Activated naive CD8-positive, alpha-beta T cell treated with anti-CD3 and anti-CD28 coated beads, Interleukin-2, amount 10 ng/mL, durations not matched to agents 7 days and 5 days (primary cell): ENCODE measurements at places on chromosomes 11 and 22. TPM values are rescaled to one million over a fixed set of nuclear protein-coding genes. Genes with fewer than 3 reads are reported as not detected.
A peak's percentile ranks its signal among the peaks of the same experiment; 100 is the strongest.

DNA sequence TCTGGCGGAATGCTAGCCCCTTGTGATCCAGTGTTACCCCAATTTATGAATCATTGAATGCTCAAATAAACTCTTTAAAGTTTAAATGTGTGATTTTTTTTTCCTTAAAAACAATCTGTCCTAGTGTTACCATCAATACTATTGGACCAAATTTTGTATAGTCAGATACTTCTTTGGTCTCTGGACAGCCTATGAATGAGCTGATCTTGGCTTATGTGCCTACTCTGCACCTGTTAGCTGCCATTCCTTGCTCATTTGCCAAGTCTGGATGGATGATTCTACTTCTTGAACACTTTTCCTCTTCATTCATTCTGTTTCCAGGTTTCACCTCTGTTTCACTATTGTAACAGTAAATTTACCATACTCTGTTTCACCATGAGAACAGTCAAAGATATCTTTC lies 226.5 kb upstream of the ZBED5 start:
- H3K4me1 ChIP-seq = no peaks in the 10 kb centered on the region
- no peak overlapping the region for H3K27ac ChIP-seq
- no peak for DNase-seq
- H3K27me3 ChIP-seq = peaks cover 3% of the 10 kb centered on the region

DNA sequence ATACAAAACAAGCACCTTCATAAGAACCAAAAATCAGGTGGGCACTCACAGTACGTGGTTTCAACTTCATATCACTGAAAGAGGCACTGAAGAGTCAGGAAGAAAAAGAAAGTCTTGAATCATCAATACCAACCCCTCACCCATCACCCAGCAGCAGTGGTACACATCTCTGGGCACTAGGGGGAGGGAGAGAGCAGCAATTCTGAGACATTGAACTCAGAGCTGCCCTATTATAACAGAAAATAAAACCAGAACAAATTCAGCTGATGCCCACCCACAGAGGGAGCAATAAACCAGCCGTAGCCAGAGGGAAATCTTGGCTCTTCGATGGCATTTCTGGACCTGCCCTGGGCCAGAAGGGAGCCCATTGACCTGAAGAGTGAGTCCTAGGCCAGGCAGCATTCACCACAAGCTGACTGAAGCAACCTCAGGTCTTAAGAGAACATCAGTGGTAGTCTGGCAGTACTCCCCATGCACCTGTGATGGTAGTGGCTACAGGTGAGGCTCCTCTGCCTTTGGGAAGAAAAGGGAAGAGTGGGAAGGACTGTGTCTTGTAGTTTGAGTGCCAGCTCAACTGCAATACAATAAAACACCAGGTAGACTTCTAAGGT lies 42.2 kb upstream of the FAM181B start:
- peaks cover 9% of the 10 kb centered on the region for H3K27me3 ChIP-seq
- H3K36me3 ChIP-seq = no peaks in the 10 kb centered on the region
- no peak for DNase-seq
- H3K4me3 ChIP-seq = no peak overlapping the region
- no peak overlapping the region for H3K27ac ChIP-seq

DNA sequence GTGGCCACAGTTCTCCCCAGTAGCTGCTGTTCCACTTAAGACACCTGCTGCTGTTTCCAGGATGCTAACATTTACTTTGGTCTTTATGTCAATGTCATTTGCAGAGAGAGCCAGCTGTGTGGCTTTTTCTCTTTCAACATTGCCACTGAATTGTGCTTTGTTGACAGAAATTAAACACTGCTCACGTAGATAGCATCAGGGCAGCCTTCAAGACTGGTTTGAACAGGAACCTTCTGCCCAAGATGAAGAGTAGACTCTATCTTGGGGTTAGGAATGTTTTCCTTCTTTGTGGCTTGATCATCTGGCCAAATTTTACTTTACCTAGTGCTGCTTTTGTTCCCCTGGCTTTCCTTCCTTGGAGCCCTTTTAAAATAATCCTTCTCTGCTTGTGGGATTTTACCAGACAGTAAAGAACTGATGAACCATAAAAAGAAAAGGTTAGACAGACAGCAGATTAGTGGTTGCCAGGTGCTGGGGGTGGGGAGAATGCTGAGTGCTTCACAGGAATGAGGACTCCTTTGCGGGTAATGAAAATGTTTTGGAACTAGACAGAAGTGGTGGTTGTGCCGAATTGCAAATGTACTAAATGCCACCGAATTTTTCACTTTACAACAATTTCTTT lies 22.7 kb upstream of the XBP1 start:
- H3K27me3 ChIP-seq = no peaks in the 10 kb centered on the region
- peak overlapping the region; percentile 85 for H3K27ac ChIP-seq
- H3K4me1 ChIP-seq = peaks cover 58% of the 10 kb centered on the region
- DNase-seq = no peak
- H3K36me3 ChIP-seq = peaks cover 20% of the 10 kb centered on the region

- H3K4me3 ChIP-seq = no peak overlapping the region
- peaks cover 5% of the 10 kb centered on the region for H3K4me1 ChIP-seq
- no peak for DNase-seq
Measured at GRCh38 chr22:41401781-41402648, 20.3 kb downstream of the TEF start.

- peaks cover 15% of the 10 kb centered on the region for H3K4me1 ChIP-seq
- H3K4me3 ChIP-seq = peak overlapping the region; percentile 2
- peaks cover 72% of the 10 kb centered on the region for H3K27me3 ChIP-seq
- no peak for DNase-seq
Measured at GRCh38 chr11:64711956-64712362, 11.0 kb downstream of the NRXN2 start.

DNA sequence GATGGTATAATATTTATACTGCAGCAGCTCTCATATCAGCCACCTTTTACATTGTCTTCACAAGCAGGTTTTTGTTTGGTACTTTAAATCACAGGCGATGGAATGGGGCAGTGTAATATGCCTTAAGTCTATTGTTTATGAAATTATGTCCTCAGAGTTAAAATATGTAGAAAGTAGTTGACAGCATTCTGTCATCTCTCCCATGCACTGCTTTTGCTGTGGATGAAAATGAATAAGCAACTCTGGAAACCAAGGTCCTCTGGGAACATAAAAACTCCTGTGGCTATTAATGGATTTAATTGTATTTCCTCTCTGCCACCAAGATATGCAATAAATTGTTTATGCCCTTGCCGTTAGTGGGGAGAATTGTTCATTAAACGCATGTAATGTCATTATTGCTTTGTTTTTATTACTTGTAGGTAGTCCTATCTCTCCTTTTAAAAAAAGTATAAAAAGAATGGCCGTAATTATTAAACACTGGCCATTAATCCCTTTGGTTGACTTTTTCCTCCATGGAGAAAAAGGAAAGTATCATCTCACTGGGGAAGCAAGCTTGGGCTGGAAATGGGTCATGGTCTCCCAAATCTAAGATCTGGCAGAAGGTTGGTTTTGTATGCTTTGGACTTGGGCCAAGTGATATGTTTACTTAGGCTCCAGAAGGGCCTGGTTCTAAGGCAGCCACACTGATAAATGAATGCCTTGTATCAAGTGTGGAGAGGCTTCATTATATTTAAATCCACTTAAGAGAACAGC lies 13.1 kb downstream of the PACS1 start:
- H3K27ac ChIP-seq = no peak overlapping the region
- no peak overlapping the region for H3K4me3 ChIP-seq
- no peak for DNase-seq
- no peaks in the 10 kb centered on the region for H3K27me3 ChIP-seq
- peaks cover 56% of the 10 kb centered on the region for H3K4me1 ChIP-seq

DNA sequence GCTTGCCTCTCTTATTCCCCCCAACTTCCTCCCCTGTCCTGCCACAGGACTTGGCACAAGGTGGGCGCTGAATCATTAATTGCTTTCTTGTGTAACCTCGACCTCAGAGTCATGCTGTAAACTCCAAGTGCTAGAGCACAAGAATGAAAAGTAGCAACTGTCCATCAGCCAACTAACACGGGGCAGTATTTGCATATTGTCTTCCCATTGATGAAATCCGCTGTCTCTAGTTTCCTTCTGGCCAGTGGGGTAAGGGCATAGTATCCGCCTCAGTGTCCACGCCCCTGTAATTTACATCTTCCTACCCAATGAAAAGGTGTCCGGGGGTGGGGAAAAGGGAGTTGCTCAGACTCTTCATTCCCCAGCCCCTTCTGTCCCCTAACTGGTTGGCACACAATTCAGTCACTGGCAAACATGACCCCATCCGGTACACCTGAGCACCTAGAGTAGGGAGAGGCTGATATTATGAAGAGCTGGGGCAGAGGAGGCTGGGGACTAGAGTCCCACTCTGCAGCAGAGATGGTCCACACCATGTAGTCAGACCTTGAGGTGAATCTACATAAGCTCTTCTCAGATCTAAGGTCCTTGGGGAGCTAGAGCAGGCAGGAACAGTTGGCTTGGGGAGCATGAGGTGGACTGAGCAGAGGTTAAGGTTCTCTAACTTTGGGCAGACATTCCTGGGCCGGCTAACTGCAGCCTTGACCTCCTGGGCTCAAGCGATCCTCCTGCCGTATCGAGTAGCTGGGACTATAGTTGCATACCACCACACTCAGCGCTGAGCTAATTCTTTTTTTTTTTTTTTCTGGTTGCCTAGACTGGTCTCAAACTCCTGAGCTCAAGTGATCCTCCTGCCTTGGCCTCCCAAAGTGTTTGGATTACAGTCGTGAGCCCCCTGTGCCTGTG lies 6.8 kb upstream of the GGA1 start:
- H3K27me3 ChIP-seq = peaks cover 24% of the 10 kb centered on the region
- no peak overlapping the region for H3K4me3 ChIP-seq
- H3K4me1 ChIP-seq = peaks cover 23% of the 10 kb centered on the region
- no peaks in the 10 kb centered on the region for H3K36me3 ChIP-seq
- no peak for DNase-seq
- H3K27ac ChIP-seq = no peak overlapping the region

DNA sequence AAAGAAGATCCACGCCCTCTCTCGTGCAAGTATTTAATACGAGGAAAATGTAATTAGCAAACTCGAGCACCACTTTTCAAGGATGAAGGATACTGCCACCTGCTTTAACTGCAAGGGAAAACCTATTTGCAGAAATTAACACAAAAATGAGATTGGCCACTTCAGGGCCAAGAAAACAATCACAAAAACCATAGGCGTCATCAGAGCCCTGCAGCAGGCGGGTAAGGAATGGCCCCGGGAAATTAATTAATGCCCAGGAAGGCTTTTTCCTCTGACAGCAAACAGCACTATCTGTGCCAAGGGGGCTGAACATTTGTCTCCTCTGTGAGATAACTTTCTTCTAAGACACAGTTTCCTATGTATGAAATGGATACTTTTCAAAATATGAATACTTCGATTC lies 255.7 kb downstream of the CTTN start:
- H3K27ac ChIP-seq = no peak overlapping the region
- DNase-seq = no peak
- no peaks in the 10 kb centered on the region for H3K36me3 ChIP-seq
- H3K4me1 ChIP-seq = no peaks in the 10 kb centered on the region
- no peak overlapping the region for H3K4me3 ChIP-seq
- H3K27me3 ChIP-seq = peaks cover 6% of the 10 kb centered on the region

GRCh38 chr22:21043860-21044535 lies 1.7 kb upstream of the LRRC74B start:
- H3K4me1 ChIP-seq = peaks cover 21% of the 10 kb centered on the region
- peaks cover 26% of the 10 kb centered on the region for H3K27me3 ChIP-seq
- no peak overlapping the region for H3K4me3 ChIP-seq

Gene DNAJB7
- not detected for total RNA-seq

Gene AMPD3
- total RNA-seq = 21.1 TPM

DNA sequence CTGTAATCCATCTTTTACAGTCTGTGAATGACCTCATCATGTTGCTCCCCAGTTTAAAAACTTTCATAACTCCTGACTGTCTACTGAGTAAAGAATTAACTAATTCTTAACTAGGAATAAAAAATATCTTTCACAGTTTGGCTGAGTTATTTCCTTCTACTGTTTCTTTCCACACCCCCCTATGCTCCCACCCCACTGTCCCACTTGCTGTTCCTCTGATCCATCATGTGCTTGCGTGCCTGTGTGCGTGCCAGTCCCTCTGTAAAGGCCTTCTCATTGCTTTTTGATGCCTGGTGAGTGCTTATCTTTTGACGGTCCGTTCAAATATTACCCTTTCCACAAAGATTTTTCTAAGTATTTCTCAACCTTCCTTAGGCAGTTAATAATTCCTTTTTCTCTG lies 55.6 kb downstream of the ATG16L2 start:
- no peak overlapping the region for H3K27ac ChIP-seq
- H3K4me3 ChIP-seq = no peak overlapping the region
- no peak for DNase-seq

GRCh38 chr22:19204640-19205039 lies 26.1 kb upstream of the SLC25A1 start:
- H3K27me3 ChIP-seq = peaks cover 4% of the 10 kb centered on the region
- H3K27ac ChIP-seq = no peak overlapping the region
- no peak overlapping the region for H3K4me3 ChIP-seq
- DNase-seq = no peak

- DNase-seq = no peak
- H3K4me1 ChIP-seq = peaks cover 1% of the 10 kb centered on the region
- H3K4me3 ChIP-seq = no peak overlapping the region
- no peaks in the 10 kb centered on the region for H3K36me3 ChIP-seq
- peaks cover 9% of the 10 kb centered on the region for H3K27me3 ChIP-seq
- no peak overlapping the region for H3K27ac ChIP-seq
Measured at GRCh38 chr11:14242187-14242586, 116.8 kb downstream of the RRAS2 start.

DNA sequence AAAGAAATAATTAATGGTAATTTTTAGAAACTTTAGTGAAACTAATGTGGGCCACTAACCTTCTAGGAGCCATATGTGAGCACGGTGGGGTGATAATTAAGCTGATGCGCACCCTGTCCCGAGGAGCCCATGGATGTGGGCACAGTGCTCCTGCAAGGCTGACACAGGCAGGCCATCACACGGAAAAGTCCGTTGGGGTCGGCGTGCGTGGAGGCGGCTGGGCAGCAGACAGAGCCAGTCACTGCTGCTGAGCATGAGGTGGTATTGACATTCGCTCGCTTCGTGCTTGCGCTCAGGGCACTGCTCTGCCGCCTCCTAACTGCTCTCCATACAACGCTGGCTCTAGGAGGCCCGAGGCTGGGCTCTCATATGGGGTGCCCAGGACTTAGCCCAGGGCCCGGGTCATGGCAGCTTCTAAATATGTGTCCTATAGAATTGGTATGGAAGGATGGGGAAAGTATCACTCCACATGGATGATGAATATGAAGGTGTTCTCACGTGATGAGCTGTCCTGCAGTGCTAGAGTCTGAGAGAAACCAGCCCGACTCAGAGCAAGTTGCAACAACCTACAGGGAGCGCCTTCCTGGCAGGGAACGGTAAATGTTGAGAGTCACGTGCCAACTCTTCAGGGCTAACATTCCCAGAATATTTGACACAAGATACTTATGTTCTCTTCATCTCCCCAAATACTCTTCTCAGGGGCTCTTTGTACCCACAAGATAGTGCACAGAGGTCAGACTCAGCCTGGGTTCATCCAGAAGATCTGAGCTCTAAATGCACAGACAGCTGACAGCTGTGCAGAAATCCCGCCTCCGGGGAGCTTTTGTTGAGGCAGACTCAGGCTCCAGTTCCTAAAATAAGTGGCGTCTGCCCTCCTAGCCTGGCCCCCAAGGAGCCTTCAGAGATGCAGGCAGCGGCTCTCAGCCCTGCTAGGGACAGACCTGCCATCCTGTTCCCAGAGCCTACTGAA lies 50.6 kb upstream of the ARFGAP3 start:
- no peak overlapping the region for H3K4me3 ChIP-seq
- H3K36me3 ChIP-seq = no peaks in the 10 kb centered on the region
- H3K27me3 ChIP-seq = no peaks in the 10 kb centered on the region
- H3K27ac ChIP-seq = no peak overlapping the region
- no peaks in the 10 kb centered on the region for H3K4me1 ChIP-seq
- DNase-seq = no peak

GRCh38 chr11:95175818-95176380 lies 55.1 kb downstream of the SESN3 start:
- no peak overlapping the region for H3K27ac ChIP-seq
- no peaks in the 10 kb centered on the region for H3K27me3 ChIP-seq
- no peak for DNase-seq

Gene CBX7
- 71.3 TPM for total RNA-seq

Gene DNAJB13
- total RNA-seq = 0.47 TPM
